ENCODE measurements at places on chromosomes 16 and 17.

DNA sequence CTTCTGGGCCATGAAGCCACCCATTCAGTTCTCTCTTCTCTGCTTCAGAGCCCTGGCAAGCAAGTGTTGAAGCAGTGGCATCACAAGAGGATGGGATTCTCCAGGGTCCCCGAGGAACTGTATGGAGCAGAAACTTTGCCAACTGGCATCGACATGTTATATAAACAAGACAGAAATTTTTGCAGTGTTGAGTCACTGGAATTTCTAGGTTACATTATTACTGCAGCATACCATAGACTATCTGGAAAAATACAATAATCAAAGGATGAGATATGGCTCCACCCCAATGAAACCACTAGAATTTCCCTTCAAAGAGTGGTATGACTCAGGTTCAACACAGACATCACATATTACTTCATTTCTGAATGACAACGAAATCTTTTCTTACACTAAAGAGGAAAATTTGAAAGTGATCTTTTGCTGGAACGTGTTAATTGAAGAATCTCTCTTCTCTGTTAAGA is 343.0 kb upstream of the DYNLRB2 start:
- DNase-seq: no peak

DNA sequence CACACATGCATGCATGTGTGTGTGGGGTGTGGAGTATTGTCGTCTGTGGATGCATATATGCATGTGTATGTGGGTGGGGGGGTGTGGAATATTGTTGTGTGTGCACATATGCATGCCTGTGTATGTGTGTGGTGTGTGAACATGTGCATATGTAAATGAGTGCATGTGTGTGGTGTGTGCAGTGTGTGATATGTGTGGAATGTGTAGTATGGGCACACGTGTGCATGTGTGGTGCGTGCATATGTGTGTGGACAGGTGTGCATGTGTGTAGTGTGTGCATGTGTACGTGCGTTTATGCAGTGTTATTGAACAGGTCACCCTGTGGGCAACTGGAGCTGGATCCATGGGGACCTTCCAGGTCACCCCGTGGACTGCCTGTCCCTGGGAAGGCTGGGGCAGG is 18.7 kb downstream of the RBFOX3 start:
- DNase-seq: no peak

GRCh38 chr17:79414063-79414792 is 196.6 kb downstream of the RBFOX3 start:
- DNase-seq: no peak

DNA sequence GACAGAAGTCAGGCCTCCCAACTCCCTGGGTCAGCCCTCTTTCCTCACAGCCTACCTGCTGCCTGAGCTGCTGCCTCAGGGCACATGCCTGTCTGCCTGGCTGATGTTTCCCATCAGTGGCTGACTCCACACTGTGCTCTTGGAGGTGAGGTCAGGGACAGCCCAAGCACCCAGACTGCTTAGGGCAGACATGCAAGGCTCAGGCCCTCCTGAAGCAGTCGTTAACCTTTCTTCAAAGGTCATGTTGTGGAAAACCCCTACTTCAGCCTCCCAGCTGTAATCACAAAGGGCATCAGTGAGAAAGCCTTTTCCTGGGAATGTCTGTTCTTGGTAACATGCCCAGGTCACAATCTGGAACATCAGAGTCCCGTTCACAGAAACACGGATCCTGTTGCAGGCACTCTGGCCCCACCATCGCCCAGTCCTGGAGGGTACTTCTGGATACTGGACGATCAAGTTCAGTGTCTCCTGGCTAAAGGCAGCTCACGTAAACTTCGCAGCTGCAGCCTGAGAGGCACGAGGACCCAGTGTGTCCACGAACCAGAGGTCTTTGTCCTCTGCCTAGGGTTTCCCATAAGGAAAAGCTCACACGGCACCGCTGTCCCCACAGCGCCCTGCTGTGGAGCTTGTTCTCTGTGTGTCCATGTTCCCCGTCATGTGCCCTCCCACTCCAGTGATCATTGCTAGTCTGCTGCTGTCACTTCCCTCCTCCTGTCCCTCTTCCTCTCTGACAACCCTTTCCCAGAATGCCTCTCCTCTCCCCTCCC is 54.9 kb downstream of the GNAO1 start:
- DNase-seq: no peak

Measured in Karpas-422 (cell line).